ENCODE measurements at places on chromosomes 7 and 10.

DNA sequence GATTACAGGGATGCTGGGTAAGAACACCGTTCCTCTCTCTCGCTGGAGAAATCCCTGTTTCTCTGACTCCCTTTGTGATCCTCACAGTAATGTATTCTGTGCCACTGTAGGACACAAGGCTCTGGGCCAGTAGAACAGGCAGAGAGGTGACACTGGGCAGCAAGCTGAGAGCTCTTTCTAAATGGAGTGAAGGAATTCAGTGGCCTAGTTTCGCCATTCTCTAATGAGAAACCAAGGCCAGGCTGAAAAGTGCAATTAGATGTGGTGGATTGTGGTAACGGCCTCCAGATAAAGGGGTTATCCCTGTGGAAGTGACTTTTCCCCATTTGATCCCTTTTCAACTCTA lies 12.8 kb downstream of the KCTD7 start:
- no peak for DNase-seq

GRCh38 chr7:90387470-90388240 lies 15.6 kb upstream of the CLDN12 start:
- no peak for DNase-seq

DNA sequence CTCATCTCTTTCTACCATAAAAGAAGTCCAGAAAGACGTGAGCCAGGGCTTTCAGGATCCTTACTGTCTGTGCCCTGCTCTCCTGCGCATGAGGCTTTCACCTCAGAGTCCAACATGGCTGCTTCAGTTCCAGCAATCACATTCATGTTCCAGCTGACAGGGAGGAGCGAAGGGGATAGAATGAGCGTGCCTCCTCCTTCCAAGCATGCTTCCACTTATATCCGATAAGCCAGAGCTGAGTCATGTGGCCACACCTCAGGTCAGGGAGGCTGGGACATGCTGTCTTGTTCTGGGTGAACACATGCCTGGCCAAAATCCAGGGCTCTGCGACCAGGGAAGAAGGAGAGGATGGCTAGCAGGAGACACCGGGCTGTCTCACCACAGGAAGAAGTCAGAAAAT lies 248.2 kb downstream of the SKAP2 start:
- no peak for DNase-seq

DNA sequence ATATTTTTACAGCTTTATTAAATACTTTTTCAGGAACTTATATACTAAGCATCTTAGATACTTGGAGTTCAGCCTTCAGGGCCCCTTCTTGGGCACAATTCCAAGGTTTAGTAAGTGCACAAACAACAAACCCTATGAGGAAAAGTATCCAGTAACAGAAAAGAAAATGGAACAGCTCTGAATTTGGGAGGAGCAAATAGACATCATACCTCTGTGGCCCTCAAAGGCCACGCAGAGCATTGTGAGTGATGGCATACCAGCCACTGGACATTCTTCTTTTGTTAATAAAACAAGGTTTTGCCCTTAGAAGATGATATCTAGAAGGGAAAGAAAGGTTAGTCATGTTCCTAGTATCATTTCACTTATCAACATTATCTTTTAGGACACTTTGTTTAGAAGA lies 46.0 kb downstream of the ST7 start:
- DNase-seq = no peak

DNA sequence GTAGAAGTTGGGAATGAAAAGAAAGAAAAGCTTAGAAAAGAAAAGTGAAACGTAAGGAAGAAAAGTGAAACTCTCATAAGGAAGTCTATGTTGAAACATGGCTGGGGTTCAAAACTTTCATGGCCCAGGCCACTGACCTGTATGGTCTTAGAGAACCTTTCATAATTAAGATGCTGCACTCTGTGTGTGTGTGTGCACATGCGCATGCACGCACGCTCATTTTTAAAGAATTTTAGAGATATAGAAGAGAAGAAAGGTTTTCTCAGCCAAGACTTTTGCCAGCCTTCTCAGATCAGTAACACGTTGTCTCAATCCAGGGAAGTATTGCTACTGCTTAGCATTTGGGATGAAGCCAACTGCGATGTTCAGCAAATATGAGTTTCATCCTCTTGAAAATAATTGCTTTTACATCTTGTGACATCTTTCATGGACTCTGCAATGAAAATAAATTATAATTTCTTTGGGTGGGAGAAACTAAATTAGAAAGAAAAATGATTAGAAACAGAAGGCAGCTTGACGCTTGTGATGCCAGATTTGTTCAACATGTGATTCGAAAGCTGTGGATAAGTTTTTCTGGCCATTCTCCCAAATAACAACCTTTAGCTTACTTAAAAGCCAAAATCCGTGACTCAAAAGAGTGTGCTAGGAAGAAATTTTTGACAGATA lies 16.2 kb upstream of the SLC26A4 start:
- DNase-seq = no peak

GRCh38 chr10:62583876-62584615 lies 209.9 kb downstream of the ZNF365 start:
- no peak for DNase-seq

Measured in NAMALWA (cell line).